ENCODE measurements at places on chromosomes 4 and X.

DNA sequence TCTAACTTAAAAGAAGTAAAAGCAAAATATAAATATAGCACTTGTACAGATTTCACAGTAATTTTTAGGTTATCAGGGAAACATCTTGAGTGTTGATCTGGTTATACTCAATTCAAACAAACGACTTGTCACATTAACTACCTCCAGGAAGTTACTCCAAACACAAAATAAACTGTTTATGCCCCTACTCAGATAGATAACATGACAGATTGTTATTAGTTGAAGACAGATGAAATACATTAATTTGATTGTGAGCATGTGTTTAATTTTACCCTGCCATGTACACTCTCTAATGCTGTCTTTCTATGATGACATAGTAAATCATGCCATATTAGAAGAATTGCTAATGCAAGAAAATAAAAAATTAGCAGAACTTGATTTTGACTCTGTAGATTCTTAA, 88.0 kb downstream of the RAB28 start:
- DNase-seq = no peak

DNA sequence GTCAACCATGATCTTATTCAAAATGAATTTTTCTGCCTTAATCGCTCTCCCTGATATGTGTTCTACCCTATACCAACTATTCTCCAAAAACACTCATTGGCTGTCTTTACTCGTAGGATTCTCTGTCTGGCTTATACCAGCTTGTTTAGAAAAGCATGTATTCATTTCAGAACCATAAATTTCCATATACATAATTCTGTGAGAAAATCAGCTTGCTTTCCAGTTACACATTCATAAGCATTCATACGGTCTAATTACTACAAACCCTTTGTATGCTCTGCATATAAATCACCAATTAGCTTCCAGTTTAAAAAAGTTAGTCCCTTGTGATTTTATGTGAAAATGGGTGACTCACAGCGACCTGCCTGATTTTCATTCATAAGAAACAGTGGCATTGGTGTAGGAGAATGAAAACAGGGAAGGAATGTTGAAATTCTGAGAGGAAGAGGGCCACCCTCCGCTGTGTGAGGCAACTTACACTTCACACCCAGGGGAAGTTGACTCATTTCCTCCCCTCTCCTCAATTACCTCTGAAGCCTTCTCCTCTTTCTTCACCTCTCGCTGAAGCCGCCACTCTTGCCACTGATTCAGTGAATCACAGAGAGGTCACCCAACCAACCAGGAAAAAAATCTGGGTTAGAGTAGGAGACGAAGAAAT, 63.3 kb downstream of the MEPE start:
- DNase-seq = peak; percentile 93

GRCh38 chrX:74514384-74514783, 93.1 kb downstream of the SLC16A2 start:
- no peak for DNase-seq

DNA sequence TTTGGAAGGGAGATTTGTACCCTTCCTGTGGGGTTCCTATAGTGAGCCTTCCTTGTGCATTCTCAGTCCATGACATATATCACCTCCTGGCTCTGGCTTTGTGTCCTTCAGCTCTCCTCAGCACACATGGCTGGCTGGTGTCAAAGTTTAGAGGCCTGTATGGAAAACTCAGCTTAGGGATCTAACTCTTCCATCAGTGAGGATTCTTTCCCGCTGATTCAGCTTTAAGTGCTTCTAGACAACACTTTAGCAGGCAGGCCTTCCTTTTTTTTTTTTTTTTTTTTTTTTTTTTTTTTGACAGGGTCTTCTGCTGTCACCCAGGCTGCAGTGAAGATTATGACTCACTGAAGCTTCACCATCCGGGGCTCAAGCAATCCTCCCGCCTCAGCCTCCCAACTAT, 84.2 kb downstream of the NPNT start:
- peak; percentile 40 for DNase-seq

GRCh38 chr4:123284168-123284567, 112.4 kb upstream of the SPRY1 start:
- peak; percentile 83 for DNase-seq

DNA sequence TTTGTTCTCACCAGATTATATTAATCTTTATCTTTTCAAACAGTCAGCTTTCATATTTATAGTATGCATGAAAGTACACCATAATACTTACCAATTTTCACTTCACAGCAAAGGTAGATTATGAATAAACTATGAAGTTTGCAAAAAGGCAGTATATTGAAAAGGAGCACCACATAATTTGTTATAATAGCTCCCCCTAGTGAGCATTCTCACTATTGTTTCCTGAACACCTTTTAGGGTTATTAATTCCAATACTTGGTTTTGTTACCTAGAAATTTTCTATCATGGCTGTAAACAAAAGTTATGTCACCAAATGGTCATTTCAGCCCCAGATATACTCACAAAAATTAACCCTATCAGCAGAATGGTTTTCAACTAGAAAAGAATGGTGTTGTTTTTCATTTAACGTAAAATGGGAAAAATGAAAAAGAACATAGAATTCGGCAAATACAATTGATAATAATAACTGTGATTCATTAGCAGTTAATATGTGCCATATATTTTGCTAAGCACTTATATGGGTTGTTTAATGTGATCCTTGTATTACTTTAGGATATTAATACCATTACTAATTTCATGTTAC, 30.2 kb upstream of the NKX6-1 start:
- peak; percentile 9 for DNase-seq

DNA sequence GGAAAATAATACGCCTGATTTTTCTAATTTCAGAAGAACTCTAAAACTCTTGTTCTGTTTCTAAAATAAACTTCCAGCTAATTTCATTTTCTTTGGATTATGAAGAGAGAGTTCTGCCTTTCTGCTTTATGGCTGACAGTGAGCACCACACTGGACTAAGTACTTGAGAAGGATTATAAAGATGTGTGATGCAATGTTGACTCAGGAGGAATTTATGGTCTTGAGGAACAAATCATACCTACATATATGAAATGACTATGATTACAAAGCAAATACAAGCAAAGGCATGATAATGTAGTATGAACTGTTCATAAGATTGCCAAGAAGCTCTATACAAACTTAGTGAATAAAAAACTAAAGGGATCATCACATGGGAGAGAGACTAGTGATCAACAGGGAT, 13.0 kb upstream of the SLC25A5 start:
- peak; percentile 46 for DNase-seq
